Umbilical cord (tissue), 2 donors: ENCODE measurements at places on chromosomes 5 and 9.
A peak's percentile ranks its signal among the peaks of the same experiment; 100 is the strongest.

- peak; percentile 9 for DNase-seq
These were observed 65.0 kb upstream of the AFAP1L1 start for GRCh38 chr5:149206524-149207141.

GRCh38 chr5:142079306-142079721 is 29.3 kb upstream of the NDFIP1 start:
- DNase-seq: no peak

- DNase-seq: no peak
These were observed 39.7 kb downstream of the CHSY3 start for GRCh38 chr5:129943936-129944335.

- no peak for DNase-seq
These were observed 4.1 kb downstream of the CCDC127 start for GRCh38 chr5:213803-214395.

DNA sequence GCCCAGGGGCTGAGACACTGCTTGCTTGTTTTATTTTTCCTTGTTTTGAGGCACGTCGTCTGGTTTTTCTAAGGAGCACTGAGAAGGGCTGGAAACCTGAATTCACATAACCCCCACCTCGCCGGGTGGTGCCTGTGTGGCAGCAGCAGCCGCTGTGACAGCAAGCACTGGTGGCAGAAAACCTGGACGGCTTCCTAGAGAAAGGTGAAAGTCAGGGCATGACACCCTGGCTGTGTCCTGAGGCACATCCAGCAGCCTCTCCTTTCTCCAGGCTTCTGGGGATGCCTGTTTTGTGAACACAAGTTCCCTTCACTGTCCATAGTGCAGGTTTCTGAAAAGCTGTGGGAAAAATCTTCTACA is 29.2 kb downstream of the MRPL36 start:
- no peak for DNase-seq

- DNase-seq: no peak
These were observed 40.2 kb downstream of the MED10 start for GRCh38 chr5:6338135-6338534.

DNA sequence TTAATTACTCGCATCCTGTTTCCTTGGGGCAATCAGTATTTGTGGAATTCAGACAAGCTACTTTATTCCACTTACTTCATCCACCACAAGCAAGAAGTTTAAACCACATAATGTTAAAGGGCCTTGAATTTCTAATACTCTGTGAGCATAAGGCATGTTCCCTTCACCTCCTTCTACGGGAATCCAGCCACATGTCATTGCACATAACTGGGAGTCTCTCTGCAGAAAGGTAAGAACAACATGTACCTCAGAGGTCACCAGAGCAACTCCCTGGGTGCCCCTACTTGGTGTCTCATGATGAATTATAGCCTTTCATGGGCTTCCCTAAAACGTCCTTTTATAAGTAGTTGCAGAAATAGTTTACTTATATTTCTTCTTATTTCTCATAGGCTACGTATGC is 553.2 kb downstream of the DTWD2 start:
- no peak for DNase-seq

GRCh38 chr5:93990504-93991070 is 249.2 kb upstream of the POU5F2 start:
- no peak for DNase-seq

GRCh38 chr5:157214861-157215513 is 34.3 kb downstream of the ITK start:
- DNase-seq: no peak

- no peak for DNase-seq
These were observed 9.0 kb upstream of the EDF1 start for GRCh38 chr9:136875155-136875554.

GRCh38 chr5:17154211-17154996 is 63.0 kb upstream of the BASP1 start:
- DNase-seq: no peak

GRCh38 chr5:149941795-149942194 is 2.8 kb downstream of the PDE6A start:
- no peak for DNase-seq

- peak; percentile 76 for DNase-seq
These were observed 53.9 kb downstream of the ZNF474 start for GRCh38 chr5:122183098-122183787.

DNA sequence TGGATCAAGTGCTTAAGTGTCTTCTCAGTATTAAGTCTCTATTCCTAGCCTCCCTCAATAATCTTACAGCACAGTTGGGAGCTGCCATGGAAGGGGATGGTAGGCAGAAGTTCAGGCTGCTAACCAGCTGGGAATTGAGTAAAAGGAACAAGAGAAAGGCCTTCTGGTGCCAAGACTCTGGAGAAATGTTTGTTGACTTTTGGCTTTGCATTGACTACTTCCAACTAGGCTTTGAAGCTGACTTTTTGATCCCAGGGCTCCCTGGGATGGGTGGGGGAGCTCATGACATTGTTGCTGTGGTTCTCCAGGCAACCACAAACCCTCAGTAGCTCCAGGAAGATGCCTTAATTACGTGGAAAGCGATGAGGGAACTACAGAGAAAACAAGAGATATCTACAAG is 85.2 kb upstream of the HTR4 start:
- no peak for DNase-seq

- DNase-seq: no peak
These were observed 184.6 kb upstream of the DMAC1 start for GRCh38 chr9:7984203-7984602.

- no peak for DNase-seq
These were observed 110.2 kb upstream of the PCA3 start for GRCh38 chr9:76654051-76654461.

DNA sequence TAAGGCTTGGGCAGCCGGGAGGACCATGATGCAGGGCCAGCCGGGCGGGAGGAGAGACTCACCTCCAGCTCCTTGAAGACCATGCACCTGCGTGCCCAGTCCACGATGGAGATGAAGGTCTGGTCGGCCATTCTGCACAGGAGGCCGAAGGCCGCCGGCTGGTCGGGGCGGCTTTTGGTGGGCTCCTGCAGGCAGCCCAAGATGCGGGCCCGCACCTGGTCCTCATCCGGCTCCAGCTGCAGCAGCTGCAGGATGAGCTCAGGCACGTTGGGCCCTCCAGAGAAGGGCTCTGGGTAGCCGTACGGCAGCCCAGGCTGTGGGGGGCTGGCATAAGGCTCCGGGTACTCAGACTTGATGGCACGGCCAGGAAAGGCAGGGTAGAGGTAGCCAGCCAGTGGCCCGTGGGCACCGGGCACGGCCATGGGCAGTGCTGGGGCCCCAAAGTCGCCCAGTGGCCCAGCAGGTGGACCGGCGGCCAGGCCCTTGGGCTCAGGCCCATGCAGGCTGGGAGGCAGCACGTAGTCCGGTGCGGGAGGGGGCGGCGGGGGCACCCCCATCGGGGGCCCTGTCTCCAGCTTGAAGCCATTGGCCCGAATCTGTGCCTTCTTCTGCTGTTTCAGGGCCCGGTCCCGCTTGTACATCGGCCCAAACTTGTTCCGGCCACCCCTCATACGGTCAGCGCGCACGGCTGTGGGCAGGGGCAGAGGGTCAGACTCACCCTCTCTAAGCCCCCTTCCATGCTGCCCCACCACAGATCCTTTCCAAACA is 7.0 kb downstream of the NR5A1 start:
- DNase-seq: no peak

DNA sequence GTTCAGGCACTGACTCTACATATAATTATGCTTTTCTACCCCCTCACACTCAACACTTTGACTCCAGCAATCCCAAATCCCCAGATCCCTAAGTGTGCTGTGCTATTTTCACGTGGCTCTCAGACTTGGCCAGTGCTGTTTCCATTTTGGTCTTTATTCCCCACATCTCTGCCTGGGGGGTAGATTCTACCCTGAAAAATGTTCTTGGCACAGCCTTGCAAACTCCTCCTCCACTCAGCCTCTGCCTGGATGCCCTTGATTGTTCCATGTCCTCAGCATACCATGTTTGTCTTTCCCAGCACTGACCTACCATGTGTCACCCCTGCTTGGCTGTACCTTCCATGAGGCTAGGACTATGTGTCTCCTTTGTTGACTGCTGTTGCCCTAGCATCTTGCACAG is 43.0 kb downstream of the FXN start:
- peak; percentile 72 for DNase-seq

GRCh38 chr5:150779397-150780186 is 1.0 kb downstream of the SMIM3 start:
- no peak for DNase-seq

GRCh38 chr9:28779243-28779642 is 1206.0 kb upstream of the C9orf72 start:
- no peak for DNase-seq
